ENCODE measurements at places on chromosomes 6 and 20. TPM values are rescaled to one million over a fixed set of nuclear protein-coding genes. Genes with fewer than 3 reads are reported as not detected.

- no peak for DNase-seq
Measured at GRCh38 chr6:128509709-128510108, 10.7 kb downstream of the PTPRK start.

- DNase-seq = no peak
Measured at GRCh38 chr6:97154015-97154414, 129.0 kb downstream of the MMS22L start.

GRCh38 chr6:149752600-149753373 is 3.2 kb downstream of the PCMT1 start:
- no peak for DNase-seq

DNA sequence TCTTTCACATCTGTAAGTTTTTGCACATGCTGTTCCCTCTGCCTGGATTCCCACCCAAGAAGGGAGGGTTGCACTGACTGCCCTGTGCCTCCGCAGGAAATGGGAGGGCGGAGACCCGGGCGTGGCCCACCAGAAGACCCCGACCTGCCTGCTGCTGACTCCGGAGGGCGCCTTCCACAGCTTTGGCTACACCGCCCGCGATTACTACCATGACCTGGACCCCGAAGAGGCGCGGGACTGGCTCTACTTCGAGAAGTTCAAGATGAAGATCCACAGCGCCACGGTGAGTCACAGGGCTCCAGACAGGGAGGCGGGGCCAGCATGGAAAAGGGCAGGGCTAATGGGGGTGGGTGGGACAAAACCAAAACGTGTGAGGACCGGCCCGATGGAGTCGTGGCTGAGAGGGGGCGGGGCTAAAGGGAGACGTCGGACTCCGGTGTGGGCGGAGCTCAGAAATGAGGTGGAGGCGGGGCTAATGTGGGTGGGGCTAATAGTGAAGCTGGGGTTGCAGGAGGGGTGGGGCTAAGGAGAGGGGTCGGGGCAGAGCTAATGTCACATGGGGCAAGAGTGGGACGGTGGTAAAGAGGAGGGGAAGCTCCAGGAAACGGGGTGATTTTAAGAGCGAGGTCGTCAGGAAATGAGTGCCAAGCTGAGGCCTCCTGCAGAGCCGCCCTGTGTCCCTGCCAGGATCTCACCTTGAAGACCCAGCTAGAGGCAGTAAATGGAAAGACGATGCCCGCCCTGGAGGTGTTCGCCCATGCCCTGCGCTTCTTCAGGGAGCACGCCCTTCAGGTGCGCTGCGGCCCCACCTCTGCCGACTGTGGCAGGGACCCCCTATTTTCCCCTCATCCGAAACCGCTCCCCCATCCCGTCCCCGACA is 12.6 kb downstream of the HSPA12B start:
- DNase-seq = no peak

TTK gene
- 18.7 TPM for polyA plus RNA-seq
